ENCODE measurements at places on chromosomes 1 and 21.
A peak's percentile ranks its signal among the peaks of the same experiment; 100 is the strongest.

GRCh38 chr1:159560599-159560998, 24.8 kb upstream of the OR10J5 start:
- no peak for DNase-seq

- no peak for DNase-seq
These were observed 35.8 kb downstream of the ELF3 start for GRCh38 chr1:202046227-202046626.

DNA sequence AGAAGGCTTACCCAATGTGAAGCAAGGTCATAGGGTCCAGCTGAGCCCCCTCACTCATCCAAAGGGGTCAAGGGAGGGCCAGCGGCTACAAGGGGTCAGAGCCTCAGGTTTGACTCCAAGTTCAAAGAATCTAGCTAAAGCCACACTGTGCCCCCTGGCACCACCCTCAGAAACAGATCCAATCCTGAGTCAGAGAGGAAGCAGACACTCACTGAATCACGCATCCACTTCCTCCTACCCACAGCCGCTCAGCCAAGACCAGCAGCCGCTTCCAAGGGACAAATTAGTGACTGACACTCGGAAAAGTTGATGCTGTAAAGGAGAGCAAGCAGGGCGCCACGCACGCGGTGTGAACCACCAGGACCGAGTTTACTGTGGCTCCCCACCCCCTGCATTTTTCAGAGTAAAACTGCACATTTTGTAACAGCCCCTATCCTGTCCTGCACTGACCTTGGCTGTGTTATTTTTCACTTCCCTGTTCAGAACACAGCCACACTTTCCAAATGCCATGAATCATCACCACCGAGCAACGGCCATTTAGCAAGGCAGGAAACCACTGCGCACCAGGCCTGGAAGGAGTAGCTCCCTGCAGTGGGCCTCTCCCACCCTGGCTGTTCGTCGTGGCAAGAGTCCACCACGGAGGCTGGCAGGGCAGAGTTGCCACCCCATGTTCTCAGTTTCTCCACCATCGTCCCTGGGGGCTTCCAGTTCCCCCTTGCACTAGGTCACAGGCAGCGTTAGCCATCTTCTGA, 147.8 kb downstream of the TOMM20 start:
- DNase-seq = peak; percentile 76

GRCh38 chr1:110240476-110241210, 30.5 kb downstream of the KCNC4 start:
- no peak for DNase-seq

DNA sequence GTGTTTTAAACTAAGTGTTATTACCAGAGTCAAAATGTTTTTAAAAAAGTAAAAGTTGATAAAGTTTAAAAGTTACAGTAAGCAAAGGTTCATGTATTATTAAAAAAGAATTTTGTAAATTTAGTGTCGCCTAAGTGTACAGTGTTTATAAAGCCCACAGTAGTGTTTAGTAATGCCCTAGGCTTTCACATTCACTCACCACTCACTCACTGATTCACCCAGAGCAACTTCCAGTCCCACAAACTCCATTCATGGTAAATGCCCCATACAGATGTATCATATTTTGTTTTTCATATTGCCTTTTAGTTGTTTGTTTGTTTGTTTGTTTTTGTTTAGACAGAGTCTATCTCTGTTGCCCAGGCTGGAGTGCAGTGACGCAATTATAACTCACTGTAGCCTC, 353.8 kb upstream of the PTBP2 start:
- no peak for DNase-seq

GRCh38 chr1:180565121-180565871, 6.5 kb downstream of the OVAAL start:
- DNase-seq = no peak

GRCh38 chr1:152901631-152902030, 6.7 kb upstream of the IVL start:
- DNase-seq = no peak

- DNase-seq = no peak
These were observed 16.4 kb downstream of the IL12RB2 start for GRCh38 chr1:67324068-67324467.

DNA sequence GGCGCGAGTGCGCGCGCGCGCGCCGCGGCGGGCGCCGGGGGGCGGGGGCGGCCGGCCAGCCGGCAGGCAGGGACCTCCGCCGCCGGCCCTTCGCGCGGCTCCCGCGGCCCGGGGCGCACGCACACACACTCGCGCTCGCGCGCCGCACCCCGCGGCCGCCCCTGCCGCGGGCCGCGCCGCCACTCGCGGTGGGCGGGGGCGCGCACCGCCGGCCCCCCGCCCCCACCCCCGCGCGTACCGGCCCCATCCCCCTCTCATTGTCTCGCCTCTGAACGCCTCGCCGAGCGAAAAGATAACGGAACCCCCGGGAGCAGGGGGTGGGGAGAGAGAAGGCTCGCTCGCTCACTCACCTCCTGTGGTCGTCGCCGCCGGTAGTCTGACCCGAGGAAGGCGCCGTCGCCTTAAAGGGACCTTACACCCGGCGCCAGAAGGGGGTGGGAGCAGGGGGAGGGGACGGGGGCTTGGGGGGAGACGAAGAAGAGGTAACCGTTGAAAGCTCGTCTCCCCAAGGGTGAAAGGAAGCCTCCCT, 428 bp downstream of the POGZ start:
- peak; percentile 41 for DNase-seq

GRCh38 chr1:94926126-94926914, 590 bp downstream of the CNN3 start:
- peak; percentile 14 for DNase-seq

DNA sequence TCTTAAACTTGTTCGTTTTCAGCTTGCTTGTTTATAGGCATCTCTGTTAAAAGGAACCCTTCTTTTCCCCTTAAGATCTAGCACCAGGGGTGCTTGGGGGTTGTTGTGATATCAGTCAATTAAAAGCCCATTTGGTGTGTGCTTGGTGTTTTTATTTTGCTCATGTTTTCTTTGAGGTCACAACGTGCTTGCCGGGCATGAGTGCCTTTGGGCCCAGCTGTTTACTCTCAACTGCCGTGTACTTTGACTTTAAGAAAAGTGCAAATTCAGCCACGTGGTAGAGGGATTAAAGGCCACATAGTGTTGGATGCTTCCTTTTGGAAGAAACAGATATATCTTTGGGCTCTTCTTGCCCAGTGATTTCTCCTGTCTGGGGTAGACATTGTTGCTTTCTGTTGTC, 10.5 kb downstream of the ARID1A start:
- DNase-seq = no peak

GRCh38 chr1:100582943-100583342, 45.0 kb downstream of the GPR88 start:
- no peak for DNase-seq

DNA sequence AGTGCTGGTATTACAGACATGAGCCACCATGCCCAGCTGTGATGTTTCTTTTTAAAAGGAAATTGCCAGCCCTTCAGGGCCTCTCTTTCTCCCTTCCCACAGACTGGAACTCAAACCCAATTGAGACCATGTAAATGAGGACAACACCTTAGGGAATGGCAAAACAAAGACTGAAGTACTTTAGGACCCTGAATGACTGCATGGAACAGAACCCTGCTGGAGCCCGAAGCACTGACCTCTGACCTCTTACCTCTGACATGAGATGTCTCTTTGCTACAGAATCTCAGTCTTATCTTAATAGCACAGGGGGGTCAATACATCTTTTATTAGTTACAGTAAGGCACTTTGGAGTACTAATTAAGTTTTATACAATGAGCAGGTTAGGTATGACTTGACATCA, 15.5 kb upstream of the DR1 start:
- no peak for DNase-seq

- no peak for DNase-seq
These were observed 104.2 kb upstream of the MAGI3 start for GRCh38 chr1:113286156-113286555.

GRCh38 chr1:71270394-71270915, 189.6 kb upstream of the ZRANB2 start:
- no peak for DNase-seq

DNA sequence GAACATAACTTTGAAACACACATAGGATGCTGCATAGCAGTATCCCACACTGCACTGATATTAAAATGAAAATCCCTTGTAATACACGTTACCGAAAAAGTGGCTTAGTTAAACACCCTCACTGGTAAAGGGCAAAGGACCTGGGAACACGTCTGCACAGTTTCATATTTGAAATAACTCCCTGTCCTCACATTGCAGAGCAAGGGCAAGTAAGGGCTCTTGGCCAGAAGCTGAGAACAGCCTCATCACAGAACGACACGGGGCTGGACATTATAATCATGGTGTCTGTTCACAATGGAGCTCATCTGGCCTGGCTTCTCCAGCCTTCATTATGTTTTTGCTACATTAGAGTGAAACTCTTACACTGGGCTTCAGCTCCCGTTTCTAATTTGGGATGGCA, 207.0 kb downstream of the PCP4 start:
- no peak for DNase-seq

DNA sequence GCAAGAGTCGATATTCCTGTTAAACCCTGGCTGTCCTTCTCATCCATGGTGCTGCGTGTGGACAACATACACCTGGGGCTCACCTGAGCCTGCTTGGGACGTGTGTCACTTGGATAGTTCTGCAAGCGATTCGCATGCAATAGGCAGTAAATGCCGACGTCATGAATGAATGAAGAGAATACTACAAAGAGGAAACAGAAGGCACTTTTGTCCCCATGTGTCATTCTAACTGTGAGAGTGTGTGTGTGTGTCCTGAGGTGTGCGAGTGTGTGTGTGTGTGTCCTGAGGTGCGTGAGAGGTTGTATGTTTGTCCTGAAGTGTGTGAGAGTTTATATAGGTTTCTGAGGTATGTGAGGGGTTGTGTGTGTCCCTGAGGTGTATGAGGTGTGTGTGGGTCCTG, 647 bp upstream of the TCP10L start:
- no peak for DNase-seq

DNA sequence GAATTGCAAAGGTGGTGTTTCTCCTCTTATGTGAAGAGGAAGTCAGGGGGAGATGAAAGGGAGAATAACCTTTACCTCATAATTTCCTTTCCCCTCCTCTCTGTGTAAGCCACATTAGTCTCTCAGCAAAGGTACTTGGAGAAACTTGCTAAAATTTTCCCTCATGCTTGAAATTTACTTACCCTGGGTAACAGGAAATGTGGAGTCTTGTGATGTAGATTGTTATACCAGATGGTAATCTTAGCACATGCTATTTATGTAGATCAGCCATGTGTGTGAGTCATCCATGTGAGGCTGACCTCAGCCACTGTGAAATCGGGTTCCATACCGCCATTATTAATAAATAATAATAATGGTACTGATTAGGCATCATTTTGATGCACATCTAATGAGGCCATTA, 128.4 kb downstream of the TGFB2 start:
- no peak for DNase-seq

GRCh38 chr1:224127925-224128819, 14.3 kb downstream of the FBXO28 start:
- no peak for DNase-seq

- DNase-seq = no peak
These were observed 2.0 kb upstream of the MARCKSL1 start for GRCh38 chr1:32337855-32338636.

DNA sequence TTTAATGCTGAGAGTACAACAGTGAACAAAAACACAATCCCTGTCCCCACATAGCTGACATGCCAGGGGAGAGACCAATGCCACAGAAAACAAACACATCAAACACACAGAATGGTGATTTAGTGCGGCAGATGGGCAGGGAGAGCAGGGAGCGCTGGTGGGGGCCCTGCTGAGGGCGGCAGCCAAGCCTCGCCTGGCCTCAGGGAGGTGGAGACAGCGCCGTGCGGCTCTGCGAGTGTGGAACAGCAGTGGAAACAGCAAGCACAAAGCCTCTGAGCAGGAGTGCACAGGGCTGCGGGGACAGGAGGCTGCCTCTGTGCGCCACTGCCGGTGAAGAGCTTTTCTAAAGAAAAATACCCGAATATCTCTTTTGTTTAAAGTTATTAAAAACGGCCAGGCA, 17.0 kb downstream of the MCM3AP start:
- DNase-seq = no peak

DNA sequence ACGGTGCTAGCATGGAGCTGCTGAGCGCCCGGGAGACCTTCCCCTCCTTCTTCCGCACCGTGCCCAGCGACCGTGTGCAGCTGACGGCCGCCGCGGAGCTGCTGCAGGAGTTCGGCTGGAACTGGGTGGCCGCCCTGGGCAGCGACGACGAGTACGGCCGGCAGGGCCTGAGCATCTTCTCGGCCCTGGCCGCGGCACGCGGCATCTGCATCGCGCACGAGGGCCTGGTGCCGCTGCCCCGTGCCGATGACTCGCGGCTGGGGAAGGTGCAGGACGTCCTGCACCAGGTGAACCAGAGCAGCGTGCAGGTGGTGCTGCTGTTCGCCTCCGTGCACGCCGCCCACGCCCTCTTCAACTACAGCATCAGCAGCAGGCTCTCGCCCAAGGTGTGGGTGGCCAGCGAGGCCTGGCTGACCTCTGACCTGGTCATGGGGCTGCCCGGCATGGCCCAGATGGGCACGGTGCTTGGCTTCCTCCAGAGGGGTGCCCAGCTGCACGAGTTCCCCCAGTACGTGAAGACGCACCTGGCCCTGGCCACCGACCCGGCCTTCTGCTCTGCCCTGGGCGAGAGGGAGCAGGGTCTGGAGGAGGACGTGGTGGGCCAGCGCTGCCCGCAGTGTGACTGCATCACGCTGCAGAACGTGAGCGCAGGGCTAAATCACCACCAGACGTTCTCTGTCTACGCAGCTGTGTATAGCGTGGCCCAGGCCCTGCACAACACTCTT, 1.1 kb downstream of the TAS1R3 start:
- DNase-seq = no peak

DNA sequence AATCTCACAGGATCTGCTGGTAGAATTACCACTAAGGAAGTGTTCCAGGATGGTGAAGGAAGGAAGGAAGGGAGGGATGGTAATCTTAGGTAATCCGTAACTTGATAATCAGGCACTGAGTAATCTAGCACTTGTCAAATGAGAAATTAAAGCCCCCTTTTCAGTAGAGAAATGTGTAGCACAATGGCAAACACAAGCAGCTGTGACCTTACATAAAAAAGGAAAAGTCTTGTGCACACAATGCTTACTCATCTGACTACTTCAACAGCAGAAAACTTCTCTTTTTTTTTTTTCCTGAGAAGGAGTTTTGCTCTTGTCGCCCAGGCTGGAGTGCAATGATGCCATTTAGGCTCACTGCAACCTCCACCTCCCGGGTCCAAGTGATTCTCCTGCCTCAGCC, 6.1 kb downstream of the NUP210L start:
- DNase-seq = no peak

DNA sequence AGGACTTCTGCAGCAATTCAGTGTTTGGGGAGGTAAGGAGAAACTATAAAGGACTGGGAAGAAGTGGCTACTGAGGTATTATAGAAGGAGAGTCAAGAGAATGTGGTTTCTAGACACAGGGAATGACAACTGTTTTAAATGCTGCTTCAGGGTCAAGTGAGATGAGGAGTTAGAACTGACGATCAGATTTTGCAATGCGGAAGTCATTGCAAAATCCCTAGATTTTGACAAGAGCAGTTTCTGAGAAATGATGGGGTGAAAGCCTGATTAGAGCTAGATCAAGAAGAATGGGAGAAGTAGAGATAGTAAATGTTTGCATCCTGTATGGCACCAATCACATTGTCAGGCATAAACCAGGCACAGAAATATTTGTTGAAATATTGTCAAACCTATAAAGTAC, 4.7 kb upstream of the TSNAX start:
- DNase-seq = no peak

- DNase-seq = no peak
These were observed 839.9 kb downstream of the USP25 start for GRCh38 chr21:16569679-16570078.
